ENCODE measurements at places on chromosomes 3 and 15.
A peak's percentile ranks its signal among the peaks of the same experiment; 100 is the strongest.

DNA sequence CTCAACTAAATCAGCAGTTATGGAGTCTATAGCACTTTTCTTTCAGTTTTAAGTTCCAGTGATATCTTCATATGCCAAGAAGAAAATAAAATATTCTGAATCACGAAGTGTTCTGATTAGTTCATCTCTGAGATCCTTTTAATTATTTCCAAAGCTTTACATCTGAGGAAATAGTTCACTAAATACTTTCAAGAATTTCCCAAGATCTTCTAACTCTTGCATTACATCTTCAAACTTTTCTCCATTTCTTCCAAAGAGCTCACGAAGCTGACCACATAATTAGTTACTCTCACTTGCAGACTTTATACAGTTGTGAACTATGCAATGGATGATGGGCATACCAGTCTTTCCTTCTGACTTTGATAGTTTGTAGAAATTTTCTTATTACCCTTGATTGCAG, 4.2 kb upstream of the RNF111 start:
- no peak for DNase-seq

GRCh38 chr3:134477938-134478337, 7.8 kb downstream of the ANAPC13 start:
- no peak for DNase-seq

DNA sequence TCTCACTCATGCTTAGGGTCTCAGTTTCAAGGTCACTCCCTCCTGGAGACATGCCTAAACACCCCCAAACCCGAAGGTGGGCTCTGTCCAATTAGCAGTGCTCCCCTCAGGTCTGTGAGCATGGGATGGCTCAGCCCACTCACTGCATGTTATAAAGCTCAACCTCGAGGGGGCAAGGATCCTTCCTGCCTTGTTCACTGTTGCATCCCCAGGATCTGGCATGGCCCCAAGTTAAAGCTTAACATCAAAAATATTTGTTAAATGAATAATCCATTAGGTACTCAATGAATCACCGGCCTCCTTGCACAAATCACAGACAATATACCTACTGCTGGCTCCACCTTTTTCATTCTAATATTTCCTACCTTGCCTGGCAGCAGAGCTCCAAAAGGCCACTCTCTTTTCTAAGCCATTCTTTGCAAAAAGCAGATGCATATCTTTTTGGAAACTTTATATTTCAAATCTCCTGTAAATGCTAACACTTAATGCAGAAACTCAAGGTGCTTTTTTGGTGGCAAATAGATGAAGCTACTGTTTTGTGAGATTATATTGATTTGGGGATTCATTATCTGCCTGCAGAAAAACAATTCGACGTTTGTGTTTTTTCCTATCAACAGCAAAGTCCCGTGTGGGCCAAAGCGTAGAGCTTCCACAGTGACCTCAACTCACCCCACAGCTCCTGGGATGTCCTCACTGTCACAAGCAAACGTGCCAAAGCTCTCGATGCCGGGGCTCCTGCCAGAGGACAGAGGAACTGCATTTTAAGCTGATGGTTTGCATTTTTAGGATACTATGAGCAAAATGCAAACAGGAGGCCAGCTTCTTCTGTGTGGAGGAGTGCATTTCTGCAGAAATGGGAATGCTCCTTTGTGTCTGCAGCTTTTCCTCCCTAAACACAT, 35.4 kb downstream of the PCOLCE2 start:
- DNase-seq = no peak

DNA sequence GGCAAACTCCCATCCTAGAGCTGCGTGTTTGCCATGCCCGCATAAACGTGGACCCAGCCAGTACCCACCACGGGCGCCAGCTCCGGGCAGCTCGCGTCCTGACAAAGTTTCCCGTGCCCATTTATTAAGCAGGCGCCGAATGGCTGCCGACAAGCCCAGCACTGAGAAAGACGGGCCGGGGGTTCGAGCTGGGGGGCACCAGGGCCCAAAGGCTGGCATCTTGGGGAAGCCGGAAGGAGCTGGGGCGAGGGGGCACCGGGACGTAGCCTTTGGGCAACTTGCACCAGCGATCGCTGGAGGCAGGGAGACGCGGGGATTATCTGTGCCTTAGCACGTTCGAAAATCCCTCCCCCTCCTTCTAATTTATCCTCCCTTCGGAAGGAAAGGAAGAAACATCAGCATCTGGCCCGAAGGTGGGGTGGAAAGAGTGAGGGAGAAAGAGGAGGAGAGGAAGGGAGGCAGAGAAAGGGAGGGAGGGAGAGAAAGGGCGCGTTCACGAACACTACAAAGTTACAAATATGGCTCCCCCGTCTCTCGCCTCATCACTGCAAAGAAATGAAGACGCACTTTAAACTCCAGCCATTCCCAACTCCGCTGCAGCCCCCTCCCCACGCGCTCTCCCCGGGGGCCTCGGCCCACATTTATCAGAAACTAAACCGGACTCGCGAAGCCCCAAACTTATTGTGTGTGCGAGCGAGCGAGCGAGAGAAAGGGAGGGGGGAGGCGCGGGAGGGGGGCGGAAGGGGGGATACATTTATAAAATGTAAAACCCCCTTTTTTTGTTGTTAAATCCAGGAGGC, 1.0 kb downstream of the ANP32A start:
- DNase-seq = peak; percentile 84

DNA sequence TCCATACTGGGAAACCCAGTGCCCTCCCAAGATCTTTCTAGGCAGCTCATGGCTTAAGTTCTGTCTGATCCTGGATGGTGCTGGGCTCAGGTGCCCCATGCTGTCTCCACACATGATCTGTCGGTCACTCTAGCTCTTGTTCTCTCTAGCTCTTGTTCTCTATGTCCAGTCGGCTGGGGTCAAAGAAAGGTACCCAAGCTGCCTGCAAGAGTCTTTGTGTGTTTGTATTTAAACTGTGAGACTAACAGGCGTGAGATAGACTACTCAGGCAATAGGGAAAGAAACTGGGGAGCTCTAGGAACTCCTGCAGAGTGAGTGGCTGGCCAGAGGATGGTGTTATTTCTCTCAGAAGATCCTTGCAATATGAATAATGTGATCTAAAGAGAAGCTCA, 40.2 kb downstream of the GPR156 start:
- DNase-seq = no peak

DNA sequence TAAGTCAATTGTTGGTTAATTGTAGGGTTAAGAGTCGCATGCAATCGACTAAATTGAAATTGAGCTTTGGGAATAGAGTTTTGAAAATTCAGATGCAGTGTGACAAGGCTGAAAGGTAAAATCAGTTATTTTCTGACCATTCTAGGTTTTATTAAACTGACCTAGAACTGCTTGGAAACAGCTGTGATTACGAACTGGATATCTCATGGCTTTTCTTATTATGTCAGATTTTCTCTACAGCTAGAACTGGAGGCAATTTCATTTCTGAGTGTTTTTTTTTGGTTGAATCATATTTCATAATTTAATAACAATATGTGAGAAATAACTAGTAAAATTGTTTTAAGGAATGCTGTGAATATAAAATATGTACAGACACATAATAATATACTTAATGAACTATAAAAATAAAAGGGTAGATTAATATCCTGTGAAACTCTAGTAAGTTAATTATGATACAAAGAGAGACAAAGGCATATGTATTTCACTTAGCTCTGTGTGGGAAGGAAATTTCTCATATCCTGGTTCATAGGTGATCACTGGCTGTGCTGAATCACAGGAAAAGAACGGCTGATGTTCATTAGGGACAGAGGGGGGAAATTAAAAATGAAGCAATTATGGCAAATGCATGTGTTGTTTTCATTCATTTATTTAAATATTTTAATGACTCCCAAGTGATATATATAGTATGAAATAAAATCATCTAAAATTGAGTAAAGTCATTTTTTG, 403.2 kb downstream of the ZIC1 start:
- DNase-seq = no peak

DNA sequence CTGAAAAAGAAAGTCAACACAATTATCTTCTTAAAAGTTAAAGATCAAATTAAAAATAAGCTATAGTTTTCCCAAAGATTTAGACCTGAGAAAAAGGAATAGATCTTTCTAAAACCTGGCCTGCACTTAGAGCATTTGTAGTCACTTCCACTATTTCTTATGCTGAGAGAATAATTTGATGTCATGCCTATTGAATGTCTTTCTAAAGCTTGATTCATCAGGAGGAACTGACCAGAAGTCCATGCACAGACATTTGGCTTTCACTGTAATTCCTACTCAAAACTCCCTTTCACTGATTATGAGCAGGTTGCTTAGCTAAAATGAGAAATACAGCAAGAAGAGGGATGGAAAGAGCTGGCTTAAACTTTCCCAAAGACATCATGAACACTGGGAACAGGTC, 4.3 kb downstream of the GREM1 start:
- DNase-seq = no peak

DNA sequence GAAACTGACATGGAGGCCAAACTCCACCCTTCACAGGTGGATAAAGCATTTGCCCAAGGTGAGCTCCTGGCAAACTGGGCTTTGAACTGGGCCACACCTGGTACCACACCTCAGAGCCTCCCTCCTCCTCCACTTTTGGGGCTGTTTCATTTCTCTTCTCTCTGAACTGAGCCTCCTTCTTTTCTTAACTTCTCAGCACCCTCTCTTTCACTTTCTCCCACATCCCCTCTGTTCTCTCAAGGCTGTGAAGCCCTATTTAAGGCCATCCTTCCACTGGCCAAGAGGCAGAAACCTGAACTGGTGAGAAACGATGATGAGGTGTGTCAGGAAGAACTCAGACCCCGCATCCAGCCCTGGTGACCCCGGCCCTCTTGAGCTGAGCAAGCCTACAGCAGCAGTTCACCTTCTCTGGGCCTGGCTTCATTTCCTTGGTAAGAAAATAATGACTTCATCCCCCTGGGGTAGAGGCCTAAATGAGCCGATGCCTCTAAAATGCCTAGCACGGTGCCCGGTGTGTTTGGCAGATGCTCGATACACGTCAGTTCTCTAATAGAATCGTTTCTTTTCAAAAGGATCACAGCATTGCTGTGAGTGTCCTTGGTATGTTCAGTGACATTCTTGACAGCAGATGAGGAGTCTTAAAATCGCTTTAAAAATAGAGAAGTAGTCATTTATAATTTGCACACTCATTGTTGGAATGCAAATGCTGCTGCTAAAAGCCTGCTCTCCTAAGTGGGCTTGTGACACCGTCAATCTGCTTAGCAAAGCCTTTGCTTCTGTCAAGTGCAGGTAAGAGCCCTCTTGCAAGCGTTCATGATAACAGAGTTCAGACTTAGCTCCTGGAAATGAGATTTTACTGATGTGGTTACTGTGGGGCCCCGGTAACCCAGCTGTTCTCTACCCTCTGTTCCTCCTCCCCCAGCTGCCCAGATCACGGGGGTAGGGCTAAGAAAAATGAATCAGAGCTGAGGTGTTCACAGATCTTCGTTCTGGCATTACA, 97.7 kb upstream of the ATP2B2 start:
- no peak for DNase-seq

GRCh38 chr3:34646911-34647460, 848.6 kb downstream of the PDCD6IP start:
- DNase-seq = no peak

DNA sequence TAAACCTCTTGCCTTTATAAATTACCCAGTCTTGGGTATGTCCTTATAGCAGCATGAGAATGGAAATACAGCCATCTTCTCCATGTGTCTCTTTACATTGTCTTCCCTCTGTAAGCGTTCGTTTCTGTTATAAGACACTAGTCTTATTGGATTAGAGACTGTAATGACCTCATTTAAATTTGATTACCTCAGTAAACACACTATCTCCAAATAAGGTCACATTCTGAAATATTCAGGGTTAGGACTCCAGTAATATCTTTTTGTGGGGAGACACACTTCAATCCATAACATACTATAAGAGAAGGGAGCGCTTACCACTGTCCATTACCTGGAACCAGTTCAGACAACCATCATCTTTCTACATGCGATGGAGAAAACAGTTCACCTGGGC, 34.3 kb upstream of the CD47 start:
- no peak for DNase-seq

DNA sequence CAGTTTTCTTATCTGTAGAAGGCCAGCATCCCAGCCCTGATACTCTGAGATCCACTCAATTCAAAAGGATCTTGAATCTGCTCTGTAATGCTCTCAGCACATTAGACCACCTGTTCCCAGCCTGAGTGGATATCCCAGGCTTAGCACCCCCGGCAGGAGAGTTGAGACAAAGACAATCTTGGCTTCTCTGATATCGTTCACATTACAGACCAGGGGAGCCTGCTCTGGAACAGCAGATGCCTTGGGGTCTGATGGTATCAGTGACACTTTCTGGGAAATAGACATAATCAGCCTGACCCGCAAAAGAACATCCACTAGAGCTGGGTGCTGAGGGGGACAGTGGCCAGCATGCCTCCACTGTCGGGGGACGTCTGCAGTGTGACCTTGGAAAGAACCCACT, 70.6 kb downstream of the BDH1 start:
- DNase-seq = no peak

- no peak for DNase-seq
Observed at GRCh38 chr3:40858364-40859115, 333.8 kb downstream of the ZNF621 start.

DNA sequence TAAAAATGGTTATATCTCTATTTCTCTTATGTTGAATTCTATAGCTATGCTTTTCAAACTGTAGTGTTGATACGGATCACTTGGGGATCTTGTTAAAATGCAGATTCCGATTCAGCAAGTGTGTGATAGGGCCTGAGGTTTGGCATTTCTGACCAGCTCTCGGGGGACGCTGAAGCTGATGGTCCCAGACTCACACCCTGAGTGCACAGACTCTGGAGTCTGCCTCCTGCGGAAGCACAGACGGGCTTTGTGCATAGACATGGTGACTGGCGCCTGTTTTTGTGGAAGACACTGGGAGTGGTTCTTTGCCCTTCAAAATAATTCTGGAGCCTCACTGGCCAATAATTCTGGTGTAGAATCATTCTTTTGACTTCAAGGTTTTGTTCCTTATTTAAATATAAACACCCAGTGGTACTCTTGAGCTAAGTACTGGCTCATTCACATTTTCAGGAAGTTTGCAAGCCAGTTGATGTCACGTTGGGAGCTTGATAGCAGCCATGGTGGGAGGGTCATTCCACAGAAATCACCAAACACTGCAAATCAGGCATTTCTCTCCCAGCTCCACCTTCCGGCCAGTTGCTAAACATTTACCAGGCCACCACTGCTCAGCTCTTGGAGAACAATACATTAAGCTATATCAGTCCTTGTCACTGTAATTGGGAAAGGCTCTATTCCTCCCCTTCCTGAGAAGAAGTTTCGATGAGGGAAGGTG, 19.2 kb downstream of the CLDN11 start:
- no peak for DNase-seq

GRCh38 chr15:69523010-69524001, 70.7 kb downstream of the RPLP1 start:
- peak; percentile 84 for DNase-seq

DNA sequence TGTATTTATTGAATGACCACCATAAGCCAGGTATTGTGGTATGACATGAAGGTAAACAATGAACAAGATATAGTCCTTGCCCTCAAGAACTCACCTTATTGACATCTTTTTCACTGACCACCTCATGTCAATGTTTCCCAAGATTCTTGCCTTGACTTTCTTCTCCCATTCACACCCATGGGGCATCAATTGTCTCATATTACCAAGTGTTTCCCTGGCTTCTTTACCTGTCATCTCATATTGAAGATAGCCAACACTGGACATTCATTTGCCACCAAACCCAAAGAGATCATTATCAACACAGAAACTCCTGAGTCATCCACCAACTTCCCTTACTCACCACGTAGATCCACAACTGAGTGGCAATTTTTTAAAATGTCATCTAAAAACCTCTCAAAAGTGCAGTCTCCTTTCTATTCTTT, 2.2 kb downstream of the EFHB start:
- no peak for DNase-seq

Data from left forelimb (tissue), 1 donor.